ENCODE measurements at places on chromosomes 4 and X.

GRCh38 chr4:142778430-142778829 lies 67.7 kb downstream of the INPP4B start:
- DNase-seq = no peak

- no peak for DNase-seq
Observed at GRCh38 chrX:20231598-20231997, 35.1 kb downstream of the RPS6KA3 start.

- no peak for DNase-seq
Observed at GRCh38 chrX:5891378-5891777, 337.3 kb downstream of the NLGN4X start.

- peak; percentile 30 for DNase-seq
Observed at GRCh38 chr4:84681486-84682274, 98.8 kb downstream of the CDS1 start.

GRCh38 chrX:88735835-88736234 lies 11.2 kb upstream of the CPXCR1 start:
- no peak for DNase-seq

DNA sequence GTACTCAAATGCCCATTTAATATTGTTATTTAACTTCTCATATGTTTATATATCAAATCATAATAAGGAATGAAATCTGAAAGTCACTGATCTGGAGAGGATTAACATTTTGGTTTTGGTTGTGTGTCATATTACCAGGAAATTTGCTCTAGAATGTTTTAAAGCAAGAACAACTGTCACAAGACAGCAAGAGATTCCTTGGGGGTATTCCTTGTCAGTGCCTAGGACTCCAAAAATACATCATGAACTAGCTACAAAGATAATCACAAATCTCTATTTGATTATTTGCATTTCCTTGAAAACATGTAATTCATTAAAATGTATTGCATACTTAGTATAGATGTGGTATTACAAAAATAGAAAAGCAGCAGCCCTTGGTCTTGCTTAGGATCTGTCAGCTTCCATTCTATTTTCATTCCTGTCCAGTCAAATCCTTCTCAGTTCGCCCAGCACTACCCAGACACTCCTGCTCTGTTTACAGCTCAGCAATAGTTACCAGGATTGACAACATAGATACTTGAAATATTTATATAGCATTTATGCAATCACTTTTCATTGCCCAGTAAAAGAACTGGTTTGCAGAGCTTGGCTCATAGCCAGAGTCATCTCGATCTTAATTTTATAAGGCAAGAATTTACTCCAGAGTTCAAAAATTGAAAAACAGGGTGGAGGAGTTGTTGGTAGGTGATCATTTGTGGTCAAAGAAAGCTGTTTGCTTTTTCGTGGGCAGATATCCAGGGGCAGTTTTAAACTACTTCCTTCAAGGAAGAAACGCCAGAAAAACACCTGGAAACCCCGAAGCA lies 9.2 kb upstream of the BMP3 start:
- no peak for DNase-seq

DNA sequence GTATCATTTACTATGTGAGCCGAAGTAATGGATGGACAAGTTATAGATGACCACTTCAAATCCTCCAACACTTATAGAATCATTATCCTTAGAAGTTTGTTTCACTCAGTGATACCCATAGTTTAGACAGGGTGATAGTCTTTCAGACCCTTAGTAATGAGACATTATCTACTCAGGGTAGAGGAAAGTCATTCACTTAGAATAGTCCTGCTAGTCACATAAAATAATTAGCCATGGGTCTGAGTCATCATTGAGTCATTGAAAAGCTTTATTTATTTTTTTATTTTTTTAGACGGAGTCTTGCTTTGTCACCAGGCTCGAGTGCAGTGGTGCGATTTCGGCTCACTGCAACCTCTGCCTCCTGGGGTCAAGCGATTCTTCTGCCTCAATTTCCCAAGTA lies 321.7 kb upstream of the FSTL5 start:
- DNase-seq = no peak

DNA sequence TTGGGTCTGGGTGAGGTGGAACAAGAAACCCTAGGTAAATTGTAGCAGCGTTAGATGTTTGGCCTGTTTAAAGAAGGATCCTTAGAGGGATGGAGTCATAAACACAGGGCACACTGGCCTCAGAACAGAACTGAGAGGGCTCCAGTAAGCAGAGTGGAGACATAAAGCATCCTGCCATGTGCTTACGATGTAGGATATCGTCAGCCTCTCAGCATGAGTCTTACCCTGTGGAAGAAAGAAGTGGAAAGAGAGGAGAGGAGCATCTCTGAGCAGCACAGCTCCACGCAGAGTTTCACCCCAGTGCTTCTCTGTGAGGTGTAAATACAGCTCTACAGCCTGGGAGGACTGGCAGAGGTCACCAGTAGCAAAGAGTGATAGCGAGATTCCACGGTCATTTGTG lies 27.8 kb upstream of the SORBS2 start:
- no peak for DNase-seq

GRCh38 chrX:68199062-68199848 lies 234.0 kb downstream of the OPHN1 start:
- DNase-seq = no peak

GRCh38 chr4:178275671-178276360 lies 833.6 kb upstream of the AGA start:
- DNase-seq = no peak

GRCh38 chr4:185955826-185956543 lies 113.0 kb upstream of the TLR3 start:
- DNase-seq = no peak

- DNase-seq = no peak
Observed at GRCh38 chr4:185139736-185140135, 3.3 kb upstream of the SLC25A4 start.

DNA sequence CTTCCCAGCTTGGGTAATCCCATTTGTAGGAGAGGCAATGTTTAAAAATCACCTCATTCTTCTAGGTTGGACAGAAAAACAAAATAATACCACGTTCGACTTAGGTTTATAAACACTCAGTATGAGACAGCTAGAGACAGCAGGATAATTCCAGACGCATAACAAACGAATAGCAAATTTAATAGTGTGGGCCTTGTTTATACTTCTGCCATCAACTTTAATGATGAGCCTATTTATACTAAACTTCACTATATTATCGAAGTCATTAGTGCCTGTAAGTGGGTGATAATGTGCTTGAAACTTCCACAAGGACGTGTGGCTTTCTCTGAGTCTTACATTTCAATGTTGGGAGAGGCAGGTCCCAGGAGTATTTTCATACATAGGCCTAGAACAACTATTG lies 255.7 kb upstream of the PPARGC1A start:
- DNase-seq = no peak

GRCh38 chr4:1534095-1534872 lies 128.0 kb upstream of the NKX1-1 start:
- DNase-seq = no peak

GRCh38 chr4:183426507-183426906 lies 17.9 kb upstream of the CDKN2AIP start:
- no peak for DNase-seq

DNA sequence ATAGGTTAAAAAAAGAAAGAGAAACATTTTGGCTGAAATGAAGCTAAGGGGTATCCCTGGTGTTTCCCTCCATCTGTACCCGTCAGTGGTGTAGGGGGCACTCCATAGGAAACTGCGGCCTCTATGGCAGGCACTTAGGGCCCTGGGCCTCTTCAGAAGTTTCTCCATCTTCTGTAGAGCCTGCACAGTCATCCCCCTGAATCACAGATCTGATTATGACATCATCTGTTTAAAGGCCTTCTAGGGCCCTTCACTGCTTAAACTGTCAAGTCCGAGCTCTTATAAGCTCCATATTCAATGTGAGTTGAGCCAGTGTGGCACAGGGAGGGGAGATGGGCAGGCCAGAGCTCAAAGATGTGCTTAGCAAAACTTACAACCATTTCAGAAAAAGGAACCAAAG lies 241.3 kb downstream of the NR3C2 start:
- DNase-seq = no peak

All from fibroblast of the conjunctiva (primary cell).